Iris pigment epithelial cell (primary cell): ENCODE measurements at places on chromosomes 7 and 10.

DNA sequence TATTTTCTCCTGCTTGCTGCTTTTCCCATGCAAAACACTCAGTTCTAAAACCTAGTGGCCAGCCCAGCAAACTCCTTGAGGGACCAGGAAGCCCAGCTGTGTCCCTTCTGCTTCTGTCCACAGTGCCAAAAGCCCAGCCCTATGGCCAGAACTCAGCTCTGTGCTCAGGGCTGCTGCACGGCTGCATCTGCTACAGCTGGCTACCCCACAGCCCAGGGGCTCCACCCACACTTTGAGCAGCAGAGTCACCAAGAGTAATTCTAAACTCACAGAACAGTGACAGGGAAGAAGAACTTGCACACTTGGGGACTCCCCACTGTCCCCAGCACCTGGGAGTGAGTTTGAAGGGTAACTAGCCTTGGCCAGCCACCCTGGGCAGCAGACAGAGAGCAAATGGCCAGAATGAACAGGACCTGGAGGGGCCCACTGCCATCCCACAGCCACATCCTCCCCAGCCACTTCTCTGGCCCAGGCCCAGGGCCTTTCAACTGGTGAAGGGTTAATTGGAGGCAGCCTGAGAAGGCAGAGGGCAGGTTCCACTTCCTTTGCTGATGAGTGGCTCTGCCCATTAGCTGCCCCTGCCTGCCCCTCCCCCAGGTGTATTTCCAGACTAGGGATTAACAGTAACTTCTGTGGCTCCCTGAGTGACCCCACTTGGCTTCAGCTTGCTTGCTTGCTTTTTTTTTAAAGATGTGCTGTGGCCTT is 28.1 kb upstream of the TRIM8 start:
- no peak for DNase-seq

DNA sequence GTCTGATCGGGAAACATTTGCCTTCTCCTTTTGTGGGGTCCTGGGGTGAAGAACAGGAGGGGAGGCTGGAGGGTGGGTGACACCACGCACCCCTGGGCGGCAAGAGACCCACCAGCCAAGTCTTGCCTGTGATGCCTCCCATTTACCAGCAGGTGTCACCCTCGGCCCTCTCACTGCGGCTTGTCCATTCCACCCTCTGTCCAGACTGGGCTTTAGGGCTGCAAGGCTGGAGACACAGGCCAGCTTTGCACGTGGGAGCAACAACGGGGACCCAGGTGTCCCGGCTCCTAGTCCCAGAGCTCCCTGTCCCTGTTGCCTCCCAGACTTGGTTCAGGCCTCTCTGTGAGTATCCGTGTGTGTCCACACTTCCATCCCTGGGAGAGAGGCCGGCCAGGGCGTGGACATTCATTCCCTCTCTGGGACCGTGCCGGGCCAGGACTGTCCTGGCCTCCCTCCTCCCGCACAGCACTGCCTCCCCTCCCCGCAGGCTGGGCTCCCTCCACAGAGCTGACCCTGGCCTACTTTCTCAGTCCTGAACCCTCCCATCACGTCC is 36.2 kb upstream of the GTF2IRD1 start:
- peak; percentile 52 for DNase-seq

GRCh38 chr7:55131142-55131929 is 112.5 kb downstream of the EGFR start:
- peak; percentile 20 for DNase-seq

- DNase-seq, result peak; percentile 96
Measured at GRCh38 chr10:110357252-110357780, 52.6 kb upstream of the SMNDC1 start.

DNA sequence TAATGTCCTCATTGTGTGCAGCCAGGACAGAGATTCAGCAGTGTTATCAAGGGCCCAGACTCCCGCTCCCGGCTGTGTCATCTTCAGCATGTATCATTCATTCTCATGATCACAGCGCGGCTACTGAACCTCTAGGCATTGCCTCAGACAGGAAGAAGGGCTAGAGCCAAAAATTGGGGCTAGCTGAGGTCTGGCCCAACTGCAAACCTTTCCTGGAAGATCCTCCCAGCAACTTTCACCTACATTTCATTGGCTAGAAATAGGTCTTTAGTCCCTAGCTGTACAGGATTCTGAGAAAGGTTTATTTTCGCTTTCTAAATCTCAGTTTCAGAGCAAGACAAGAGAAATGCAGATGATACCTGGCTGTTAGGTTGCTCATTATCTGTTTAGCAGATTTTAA is 81.9 kb downstream of the CREM start:
- no peak for DNase-seq

GRCh38 chr7:90401989-90402388 is 1.3 kb upstream of the CLDN12 start:
- peak; percentile 31 for DNase-seq

DNA sequence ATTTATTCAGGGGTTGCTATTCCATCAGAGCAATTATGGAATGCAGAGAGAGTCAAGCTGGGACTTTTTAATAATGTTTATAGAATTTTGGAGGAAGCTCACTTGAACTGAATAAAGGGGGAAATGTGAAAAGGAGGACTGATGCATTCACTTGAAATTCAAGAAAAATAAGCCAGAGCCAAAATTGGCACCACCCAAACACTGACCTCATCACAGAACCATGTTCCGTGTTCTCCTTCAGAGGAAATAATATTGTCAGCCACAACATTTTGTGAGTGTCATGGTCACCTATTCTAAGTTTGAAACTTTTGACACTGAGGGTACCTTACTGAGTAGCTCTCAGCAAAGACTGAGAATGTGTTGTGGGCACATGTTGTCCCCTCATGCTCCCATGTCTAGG is 207.0 kb downstream of the ANK3 start:
- peak; percentile 34 for DNase-seq

GRCh38 chr7:103296901-103297836 is at the start of gene PMPCB:
Gene PMPCB, plus strand, starts transcription at chr7:103297435. Its CDS starts 25 bp downstream, at chr7:103297460.
- DNase-seq, result peak; percentile 89

DNA sequence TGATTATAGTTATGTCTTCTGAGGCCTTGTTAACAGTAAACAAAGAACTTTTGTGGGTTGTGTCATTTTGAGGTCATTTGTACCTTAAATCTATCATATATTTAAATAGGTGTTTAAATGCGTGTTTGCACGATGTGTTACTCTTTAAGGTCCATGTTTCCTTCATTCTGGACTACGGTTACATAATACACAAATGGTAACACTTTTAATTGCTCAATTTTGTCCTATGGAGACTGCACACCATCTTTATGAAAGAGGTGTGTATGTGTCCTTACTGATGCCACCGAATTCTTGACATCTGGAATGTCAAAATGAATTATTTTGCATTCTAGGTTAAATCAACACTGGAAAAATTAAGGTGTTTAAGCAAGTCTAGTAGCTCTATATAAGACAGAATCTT is 1.7 kb downstream of the PALS2 start:
- DNase-seq, result no peak

- DNase-seq, result no peak
Measured at GRCh38 chr7:28998105-28998504, 40.0 kb upstream of the TRIL start.

GRCh38 chr10:86286236-86287109 is 80.1 kb downstream of the GRID1 start:
- no peak for DNase-seq

DNA sequence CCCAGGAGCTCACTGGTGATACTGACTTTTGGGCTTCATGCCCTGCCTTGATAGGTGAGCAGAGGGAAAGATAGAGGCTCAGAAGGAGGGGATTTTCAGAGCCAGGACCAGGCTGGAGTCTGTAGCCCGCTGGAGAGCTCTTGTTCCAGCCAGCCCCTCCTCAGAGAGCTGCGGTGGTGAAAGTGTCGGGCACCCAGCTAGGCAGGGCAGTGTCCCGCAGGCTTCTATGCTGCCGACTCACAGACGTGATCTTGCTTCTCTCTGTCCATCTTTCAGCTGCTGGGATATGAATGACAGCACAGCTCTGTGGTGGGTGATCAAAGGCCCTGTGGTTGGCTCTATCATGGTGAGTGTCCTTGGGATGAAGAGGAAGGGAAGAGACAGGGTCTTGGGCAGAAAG is 35.2 kb downstream of the ADCYAP1R1 start:
- no peak for DNase-seq

DNA sequence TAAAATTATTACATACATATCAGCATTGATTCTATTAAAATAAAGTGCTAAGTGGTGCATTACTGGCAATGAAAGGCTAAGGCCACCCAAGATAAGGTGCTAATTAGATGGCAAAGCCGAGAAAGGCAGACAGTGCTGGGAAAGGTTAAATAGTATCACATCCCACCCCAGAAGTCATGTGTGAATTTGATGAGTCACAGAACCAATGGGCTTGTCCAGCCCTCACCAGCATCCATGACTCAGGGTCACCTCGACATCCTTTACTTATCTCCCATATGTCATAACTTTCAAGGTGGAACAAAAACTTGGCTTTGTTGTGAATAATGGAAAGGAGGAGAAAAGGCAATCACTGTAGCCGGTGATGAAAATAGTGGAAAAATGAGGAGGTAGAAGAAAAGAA is 459.1 kb downstream of the PLXNA4 start:
- DNase-seq, result peak; percentile 57

DNA sequence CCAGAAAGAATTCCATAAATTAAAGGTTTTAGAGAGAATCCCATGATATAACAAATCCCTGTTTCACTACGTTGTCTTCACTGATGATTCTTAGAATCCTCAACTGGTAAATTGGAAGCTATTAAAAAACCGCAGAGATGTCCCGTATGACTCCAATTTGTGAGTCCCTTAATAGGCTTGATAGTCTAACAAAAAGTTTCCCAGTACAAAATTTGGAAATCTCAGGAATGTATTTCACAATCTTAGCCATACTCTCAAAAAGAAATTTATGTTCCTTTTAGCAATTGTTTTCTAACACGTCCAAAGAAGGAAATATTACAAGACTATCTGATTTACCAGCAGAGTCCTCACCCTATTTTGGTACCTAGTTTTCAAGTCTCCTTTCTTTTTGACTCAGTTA is 2.5 kb downstream of the TES start:
- peak; percentile 59 for DNase-seq

GRCh38 chr10:90162271-90162853 is 461.0 kb downstream of the KIF20B start:
- peak; percentile 77 for DNase-seq

- DNase-seq, result peak; percentile 32
Measured at GRCh38 chr7:55185321-55185802, 166.5 kb downstream of the EGFR start.

DNA sequence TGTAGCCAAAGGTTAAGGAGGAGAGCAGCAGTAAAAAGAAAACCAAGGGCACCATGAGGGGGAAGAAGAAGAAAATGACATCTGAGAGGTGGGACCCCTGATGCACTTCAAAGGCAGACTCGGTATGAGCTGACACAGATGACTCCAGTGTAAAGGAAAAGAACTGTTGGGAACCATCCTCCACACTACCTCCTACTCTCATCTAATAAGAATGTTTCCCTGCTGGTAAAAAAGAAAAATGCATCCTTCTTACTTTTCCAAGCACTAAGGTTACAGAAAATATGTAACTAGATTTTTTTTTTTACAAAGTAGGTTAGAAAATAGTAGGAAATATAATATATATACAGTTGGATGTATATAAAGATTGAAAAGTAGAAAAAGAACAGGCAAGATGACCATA is 16.9 kb downstream of the TAS2R41 start:
- peak; percentile 34 for DNase-seq

DNA sequence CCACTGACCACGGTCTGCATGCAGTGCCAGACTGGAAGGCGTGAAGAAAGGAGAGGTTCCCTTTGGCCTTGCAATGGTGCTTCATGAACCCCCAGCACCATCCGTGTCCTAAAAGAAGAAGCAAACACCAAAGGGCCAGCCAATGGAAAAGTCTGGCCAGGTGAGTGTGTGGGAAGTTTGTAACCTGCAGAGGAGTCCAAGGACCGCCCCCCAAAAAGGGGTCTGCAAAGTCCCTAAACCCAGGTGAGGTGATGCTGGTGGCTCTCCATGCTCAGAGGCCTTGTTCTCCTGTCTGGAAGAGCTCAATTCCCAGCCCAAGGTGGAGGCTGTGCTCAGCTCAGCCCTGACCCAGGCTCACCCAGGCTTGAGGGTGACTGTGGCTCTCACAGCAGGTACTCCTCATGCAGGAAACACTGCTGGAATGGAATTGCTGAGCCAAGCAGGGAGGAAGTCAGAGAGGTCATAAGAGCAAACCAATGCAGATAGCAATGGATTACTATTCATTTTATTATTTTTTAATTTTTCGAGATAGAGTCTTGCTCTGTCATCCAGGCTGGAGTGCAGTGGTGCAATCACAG is 52.4 kb upstream of the NANOS1 start:
- DNase-seq, result no peak

GRCh38 chr10:44960088-44960460 is 472 bp downstream of the RASSF4 start:
- no peak for DNase-seq

- no peak for DNase-seq
Measured at GRCh38 chr7:34025600-34025999, 120.3 kb downstream of the BMPER start.

DNA sequence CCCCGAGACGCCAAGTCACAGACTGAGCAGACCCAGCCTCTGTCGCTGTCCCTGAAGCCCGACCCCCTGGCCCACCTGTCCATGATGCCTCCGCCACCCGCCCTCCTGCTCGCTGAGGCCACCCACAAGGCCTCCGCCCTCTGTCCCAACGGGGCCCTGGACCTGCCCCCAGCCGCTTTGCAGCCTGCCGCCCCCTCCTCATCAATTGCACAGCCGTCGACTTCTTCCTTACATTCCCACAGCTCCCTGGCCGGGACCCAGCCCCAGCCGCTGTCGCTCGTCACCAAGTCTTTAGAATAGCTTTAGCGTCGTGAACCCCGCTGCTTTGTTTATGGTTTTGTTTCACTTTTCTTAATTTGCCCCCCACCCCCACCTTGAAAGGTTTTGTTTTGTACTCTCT is 215.6 kb downstream of the TCF7L2 start:
- DNase-seq, result no peak

GRCh38 chr7:133349101-133349500 is 96.2 kb downstream of the EXOC4 start:
- DNase-seq, result no peak

DNA sequence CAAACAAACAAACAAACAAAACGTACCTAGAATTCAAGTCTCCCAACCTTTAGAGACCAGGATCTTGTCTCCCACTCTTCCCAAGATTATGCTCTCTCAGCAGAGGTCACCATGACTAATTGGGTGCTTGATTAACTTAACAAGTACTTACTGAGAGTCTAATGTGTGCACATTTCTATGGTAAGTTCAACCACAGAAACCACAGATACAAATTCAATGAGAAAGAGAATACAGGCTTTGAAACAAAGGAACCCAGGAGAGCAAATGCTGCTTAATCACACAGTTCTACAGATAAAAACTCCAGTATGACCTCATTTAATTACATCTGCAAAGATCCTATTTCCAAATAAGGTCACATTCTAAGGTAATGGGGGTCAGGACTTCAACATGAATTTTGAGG is 142.8 kb downstream of the DNAJC1 start:
- peak; percentile 44 for DNase-seq

DNA sequence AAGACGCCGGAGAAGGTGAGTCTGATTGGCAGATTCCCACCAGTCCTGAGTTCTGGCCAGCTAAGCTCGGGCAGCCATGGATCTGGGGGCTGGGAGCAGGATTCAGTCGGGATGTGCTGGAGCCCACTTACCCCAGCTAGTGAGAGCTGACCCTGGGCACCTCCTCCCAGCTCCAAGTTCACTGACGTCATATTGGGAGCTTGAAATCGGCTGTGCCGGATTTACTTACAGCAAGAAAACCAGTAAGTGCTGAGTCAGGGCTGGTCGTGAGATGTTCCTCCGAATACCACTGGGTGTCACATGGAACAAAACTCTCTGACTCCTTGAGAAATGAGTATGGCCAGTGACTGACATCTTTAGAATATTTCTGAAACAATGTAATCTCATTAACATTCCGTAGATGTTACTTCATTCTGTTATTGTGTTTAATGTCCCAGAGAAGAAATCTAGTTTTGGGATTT is 621.2 kb downstream of the SDK1 start:
- peak; percentile 98 for DNase-seq

- DNase-seq, result no peak
Measured at GRCh38 chr7:157483515-157483914, 146.7 kb downstream of the DNAJB6 start.
